ENCODE measurements at places on chromosomes 1 and 21.
A peak's percentile ranks its signal among the peaks of the same experiment; 100 is the strongest.

DNA sequence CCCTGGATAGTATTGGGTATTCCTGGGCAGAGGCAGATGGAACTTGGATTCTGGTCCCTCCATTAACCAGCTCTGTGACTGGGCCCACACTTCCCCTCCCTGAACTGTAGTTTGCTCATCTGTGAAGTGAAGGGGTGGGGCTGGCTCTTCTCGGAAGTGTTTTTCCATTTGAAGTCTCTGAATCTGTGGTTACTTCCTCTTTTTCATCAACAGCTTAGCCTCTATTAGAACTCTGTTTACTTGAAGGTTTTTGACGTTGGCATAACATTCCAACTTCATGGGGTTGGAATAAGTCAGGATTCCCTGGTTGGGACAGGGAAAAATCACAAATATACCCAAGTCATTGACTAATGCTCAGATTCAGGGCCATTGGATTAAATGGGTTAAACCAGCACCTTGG lies 3.6 kb downstream of the KIAA0040 start:
- DNase-seq: no peak

DNA sequence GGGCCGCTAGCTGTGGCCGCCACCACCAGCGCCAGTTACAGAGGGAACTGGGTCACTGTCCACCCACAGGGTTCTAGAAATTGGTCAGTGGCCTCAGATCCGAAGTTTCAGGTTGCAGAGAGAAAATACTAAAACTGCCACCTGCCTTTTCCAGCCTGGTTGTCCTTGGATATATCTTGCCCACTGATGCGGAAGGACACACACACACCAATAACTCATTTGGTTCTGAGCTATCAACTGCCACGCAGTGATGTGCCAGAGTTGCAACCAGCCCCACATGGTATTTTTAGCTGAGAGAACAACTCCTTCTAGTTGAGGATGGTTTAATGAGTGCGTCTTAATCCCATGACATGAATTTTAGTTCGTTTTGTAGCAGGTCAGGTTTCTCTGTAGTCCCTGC lies 68.1 kb downstream of the SH3BGR start:
- DNase-seq: no peak

GRCh38 chr1:30197639-30198450 lies 525.5 kb downstream of the MATN1 start:
- DNase-seq: no peak

DNA sequence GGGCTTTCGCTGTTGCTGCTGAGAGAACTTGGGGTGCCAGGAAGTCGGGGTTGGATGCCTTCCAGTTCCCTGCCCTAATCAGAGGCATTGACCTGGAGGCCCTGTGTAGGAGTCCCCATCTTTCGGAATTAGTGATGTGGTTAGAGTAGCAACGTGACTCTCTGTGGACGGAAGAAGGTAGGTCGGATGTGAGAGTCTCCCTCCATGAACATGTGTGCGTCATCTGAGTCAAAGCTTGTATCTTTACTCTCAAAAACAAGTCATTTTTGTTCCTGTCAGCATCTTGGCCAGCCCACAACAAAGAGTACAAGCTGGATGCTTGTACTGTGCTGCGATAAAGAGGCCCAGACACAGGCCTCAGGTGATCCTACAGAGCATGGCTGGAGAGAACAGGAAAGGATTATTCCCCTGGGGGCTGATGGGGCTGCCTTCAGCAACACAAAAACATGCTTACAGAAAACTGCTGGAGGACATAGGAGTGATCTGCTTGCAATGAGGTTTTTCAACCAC lies 31.0 kb upstream of the IL10 start:
- peak; percentile 39 for DNase-seq

GRCh38 chr1:78377356-78377928 lies 113.3 kb upstream of the PTGFR start:
- no peak for DNase-seq

- DNase-seq: no peak
Measured at GRCh38 chr1:153936011-153936802, 10.3 kb downstream of the DENND4B start.

- no peak for DNase-seq
Measured at GRCh38 chr1:67142931-67143330, 8.2 kb upstream of the C1orf141 start.

DNA sequence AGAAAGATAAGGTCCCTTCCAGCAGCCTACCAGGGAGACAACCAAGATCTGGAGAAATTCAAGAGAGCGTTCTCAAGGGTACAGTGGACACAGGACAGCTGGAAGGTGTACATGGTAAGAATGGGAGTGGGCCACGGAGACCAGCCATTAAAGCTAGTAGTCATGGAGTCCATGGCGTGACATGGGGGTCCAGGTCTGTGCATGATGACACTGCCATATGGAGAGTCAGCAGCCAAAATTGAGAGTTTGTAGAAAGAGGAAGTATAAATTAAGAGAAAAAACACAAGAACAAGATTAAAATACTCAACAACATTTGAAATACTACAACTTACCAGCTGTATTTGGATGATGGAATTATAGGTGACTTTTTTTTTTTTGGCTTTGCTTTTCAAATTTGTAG lies 7.9 kb upstream of the LORICRIN start:
- DNase-seq: no peak

- DNase-seq: no peak
Measured at GRCh38 chr1:40855513-40855912, 6.7 kb downstream of the CITED4 start.

GRCh38 chr1:53325326-53326087 lies 2.4 kb downstream of the LRP8 start:
- DNase-seq: no peak

- DNase-seq: no peak
Measured at GRCh38 chr1:116907351-116907750, 2.4 kb upstream of the PTGFRN start.

GRCh38 chr1:184416481-184416880 lies 29.7 kb downstream of the C1orf21 start:
- no peak for DNase-seq

DNA sequence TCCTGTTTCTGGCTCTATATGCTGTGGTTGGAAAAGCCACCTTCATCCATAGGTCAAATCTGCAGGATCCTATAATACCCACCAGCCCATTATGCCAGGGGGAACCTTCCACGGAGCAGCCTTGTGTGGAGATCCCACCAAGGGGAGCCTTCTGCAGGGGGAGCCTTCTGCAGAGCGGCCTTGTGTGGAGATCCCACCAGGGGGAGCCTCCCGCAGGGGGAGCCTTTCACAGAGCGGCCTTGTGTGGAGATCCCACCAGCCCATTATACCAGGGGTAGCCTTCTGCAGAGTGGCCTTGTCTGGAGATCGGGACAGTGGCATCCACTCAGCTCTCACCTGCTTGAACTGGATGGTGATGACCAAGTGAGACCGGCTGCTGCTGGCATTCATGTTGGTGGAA lies 85.3 kb downstream of the SCCPDH start:
- no peak for DNase-seq

DNA sequence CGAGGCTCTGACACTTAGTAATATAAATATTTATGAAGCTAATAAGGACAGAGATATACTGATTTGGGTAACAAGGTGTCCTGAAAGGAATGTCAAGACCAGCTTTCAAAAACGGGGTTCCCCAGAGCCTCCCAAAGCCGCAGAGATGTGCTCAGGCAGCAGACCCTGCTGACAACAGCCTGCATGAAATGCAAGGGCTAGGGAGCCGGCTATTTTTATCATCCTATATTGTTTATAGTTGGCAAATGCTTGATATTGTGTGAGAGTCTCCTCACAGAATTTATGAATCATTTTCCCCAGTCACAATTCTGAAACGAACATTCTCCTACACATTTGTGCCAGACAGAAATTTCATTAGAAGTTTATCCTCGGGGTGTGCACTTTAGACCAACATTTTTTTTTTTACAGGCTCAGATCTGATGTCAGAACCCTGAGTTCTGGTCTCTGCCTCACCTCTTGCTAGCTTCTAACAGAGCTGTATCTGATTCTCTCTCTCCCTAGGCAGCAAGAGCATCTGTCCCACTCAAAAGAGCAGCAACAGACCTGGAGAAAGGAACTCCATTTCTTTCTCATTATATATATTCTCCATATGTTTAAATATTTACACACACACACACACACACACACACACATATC lies 302.3 kb upstream of the PLD5 start:
- DNase-seq: no peak

DNA sequence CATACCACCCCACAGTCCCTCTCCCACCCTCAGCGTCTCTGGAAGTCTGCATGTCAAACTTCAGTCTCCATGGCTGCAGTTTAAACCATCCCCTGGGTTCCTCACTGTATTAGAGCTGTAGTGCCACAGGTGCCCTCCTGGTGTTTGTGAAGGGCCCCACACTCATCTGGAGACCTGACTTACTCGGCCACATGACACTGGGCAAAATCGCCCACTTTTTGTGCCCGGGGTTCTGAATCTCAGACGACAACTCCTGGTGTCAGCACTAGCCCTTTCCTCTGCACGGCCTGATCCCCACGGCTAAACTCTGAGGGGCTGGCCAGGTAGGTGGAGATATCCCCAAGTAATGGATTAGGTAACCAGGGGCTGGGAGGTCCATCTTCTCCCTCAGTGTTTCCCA lies 6.5 kb downstream of the INKA2 start:
- no peak for DNase-seq

DNA sequence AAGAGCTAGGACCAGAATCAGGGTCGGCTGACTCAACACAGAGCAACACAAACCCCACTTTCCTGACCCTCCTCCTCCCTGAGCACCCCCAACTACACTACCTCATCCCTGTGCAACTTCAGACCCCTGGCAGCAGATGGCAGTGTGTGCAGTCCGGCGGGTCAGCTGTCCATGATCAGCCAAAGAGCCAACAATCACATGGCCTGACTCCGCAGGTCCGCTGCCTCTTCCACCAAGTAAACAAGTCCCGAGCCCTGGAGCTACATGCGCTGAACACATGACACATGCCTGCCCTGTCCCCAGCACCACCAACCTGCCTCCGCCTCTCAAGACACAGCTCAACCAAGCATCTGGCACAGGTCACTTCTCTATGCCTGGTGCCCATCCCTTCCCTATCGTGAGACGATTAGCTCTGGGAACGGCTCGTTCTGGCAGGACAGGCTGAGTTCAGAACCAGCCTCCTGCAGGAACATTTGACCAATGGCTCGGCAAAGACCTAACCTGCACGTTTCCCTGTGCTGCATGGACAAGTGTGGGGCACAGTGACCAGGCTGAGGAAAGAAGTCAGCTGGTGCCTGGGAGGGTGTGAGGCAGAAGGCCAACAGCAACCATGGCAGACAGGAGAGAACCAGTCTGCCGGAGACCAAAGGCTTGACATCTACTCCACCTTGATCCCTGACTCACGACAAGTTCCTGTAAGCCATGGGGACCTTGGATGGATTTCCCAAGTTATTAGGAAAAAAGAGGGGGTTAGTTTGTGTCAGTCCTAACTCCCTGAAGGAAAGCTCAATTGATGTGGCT lies 60.3 kb downstream of the CD46 start:
- no peak for DNase-seq

DNA sequence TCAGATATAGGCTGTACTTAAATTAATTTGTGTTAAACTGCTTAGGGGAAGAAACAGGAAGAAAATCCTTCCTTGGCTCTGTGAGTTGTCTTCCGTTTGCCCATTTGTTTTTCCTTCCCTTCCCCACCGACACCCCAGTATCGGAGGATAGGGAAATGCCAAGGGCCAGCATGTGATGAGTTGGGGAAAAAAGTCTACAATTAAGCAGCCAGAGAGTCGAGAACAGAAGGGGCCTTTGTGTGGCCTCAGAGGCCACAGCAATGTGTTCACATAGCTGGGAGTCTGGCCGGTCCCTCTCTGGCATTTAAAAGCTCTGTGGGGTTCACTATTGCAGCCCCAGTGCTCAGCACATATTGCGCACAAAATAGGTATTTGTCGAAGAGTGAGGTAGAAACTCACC lies 489.3 kb downstream of the MATN1 start:
- no peak for DNase-seq

DNA sequence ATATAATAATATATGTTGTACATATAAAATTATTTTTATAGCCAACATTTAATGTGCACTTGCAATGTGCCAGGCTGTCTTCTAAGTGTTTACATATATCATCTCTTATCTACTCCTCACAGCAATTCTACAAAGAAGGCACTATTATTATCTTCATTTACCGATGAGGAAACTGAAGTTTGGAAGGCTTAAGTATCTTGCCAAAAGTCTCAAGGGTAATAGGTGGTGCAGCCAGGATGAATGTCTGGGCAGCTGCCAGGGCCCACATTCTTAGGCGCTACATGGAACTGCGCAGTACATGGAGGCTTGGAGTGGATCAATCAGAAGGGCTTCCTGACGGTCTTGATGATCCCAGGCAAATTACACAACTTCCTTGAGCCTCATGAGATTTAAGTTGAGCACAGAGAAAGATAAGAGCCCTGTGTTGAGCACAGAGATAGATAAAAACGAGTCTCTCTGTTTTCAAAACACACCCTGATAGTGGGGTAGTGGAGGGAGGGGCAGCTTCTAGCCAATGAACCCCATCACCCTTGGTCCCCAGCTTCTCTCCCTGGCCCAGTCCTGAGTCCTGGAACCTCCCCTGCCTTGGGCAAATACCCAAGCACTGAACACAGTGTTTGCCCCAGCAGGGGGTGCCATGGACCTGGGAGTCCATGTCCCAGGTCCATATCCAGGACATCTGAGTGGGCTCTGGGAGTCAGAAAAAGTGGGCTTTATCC lies 9.2 kb downstream of the POU3F1 start:
- no peak for DNase-seq

DNA sequence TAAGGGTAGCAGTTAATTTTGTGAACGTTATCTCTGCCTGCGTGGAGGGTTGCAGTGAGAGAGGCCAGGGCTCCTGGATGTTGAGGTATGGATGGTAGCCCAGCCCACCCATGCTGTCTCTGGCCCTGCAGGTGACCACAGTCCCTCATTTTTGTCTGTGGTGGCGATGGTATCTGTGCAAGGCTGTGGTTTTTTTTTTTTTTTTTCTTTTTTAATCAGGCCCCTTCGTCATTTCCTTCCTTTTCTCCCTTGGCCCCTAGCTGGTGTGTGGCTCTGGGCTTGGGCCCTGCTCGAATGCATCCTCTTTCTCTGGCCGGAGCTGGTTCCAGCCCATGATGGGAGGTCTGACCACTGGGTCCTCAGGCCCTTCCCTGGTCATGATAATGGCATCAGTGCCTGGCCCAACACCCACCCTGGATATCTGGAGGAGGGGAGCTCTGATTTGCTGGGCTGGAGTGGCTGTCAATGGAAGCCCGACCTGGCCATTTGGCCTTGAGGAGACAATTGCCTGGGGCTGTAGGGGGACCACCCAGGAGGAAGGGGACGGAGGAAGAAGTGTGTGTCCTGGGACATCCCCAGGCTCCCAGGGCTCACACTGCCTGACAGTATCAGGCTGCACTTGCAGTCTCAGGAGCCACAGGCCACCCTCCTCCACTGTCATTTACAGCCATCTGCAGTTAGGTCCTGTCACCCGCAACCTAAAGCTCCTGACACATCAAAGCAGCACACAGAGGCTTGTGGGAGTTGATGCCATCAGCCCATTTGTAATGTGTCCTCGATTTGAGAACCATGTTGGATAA lies 8.1 kb upstream of the RNF187 start:
- no peak for DNase-seq

DNA sequence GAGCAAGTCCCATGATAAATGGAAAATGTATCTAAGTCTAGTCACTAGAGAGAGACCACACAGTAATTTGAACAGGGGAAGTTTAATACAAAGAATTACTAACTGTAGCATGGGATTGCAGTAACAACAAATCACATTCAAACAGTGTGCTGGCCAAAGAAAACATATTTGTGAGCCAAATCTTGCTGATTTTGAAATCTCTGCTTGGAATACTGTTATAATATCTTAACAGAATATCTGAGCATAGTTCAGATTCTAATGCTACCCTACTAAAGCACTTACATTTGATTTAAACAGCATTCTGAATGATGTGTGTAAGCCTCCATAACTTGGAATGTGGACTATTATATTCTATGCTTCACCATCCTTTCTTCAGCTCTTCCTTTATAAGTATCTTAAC lies 270.0 kb upstream of the BRINP3 start:
- no peak for DNase-seq

GRCh38 chr1:100382657-100383056 lies 30.4 kb downstream of the CDC14A start:
- no peak for DNase-seq

Measured in stimulated activated CD8-positive, alpha-beta memory T cell treated with anti-CD3 and anti-CD28 coated beads, Interleukin-2, amount 100 ng/mL, for 1 hour (primary cell).